EL (cell line): ENCODE measurements at places on chromosomes 4 and X.

GRCh38 chrX:40971736-40972135, 113.5 kb upstream of the USP9X start:
- no peak for DNase-seq

- DNase-seq, result peak; percentile 45
Measured at GRCh38 chr4:121951521-121952110, at the start of gene TRPC3. Gene TRPC3, minus strand, starts transcription at chr4:121952060. Its CDS starts 380 bp downstream, at chr4:121951680.

- no peak for DNase-seq
Measured at GRCh38 chr4:4930677-4931076, 71.2 kb downstream of the MSX1 start.

GRCh38 chr4:183507925-183508696, 3.3 kb downstream of the ING2 start:
- DNase-seq, result no peak

DNA sequence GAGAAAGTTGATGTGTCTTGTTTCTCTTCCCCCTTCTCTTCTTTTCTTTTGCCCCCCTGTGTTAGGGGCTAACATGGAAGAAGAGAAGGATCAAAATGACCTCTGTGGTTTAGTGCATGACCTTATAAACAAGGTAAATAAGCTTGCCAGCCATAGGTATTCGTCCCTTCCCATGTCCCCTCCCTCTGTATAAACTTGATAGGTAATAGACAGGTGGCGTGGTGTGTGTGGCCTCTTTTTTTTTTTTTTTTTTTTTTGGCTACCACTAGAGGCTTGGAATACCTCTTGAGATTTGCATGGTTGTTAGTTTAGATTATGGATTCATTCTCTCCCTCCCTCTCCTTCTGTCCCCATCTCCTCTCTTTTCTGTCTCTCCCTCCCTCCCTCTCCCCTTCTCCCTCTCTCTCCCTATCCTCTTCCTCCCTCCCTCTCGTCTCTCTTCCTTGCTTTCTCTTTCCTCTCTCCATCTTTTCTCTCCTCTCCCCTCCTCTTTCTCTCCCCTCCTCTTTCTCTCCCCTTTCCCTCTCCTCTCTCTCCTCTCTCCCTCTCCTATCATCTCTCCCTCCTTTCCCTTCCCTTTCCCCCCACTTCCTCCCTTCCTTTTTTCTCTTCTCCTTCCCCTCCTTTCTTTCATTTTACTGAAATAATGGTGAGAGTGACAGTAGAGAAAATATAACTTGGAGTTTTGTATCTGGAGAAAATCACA, 134.4 kb downstream of the AFF1 start:
- DNase-seq, result no peak

GRCh38 chr4:174037631-174038030, 245.8 kb downstream of the FBXO8 start:
- no peak for DNase-seq

DNA sequence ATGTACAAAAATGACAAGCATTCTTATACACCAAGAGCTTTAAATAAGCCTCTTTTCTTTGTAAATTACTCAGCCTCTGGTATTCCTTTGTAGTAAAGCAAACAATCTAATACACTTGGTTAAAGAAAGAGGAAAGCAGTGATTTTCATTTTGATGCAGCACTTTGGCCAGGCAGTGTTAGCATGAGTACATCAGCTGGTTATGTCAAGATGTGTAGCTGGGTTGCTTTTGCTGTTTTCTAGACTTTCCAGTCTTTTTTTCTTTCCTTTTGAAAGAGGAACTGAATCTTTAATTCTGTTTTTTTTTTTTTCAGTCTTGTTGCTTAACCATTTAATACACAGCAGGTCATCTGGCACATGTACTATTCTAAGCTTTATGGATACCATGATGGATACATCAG, 167.1 kb upstream of the AADAT start:
- no peak for DNase-seq

GRCh38 chr4:166996216-166996615, 238.1 kb downstream of the SPOCK3 start:
- no peak for DNase-seq
